ENCODE measurements at places on chromosomes 2 and 18.

DNA sequence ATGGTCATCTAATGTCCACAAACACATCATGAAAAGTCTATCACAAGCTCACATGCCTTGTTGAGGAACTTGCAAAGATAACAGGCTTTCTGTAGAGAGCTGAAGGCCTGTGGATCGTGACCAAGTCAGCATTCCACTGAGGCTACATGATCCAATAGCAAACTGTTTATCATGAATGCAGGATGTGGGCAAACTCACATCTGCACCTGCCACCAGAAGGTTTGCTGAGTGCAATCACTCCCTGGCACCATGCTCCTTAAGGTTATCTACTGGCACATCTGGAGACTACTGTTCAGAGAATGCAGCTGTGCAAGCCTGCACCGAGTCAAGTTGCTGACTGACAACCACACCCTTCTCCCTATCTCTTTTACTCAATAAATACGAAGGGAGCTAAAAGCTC lies 67.3 kb upstream of the ACAA2 start:
- DNase-seq = no peak

- DNase-seq = no peak
Measured at GRCh38 chr2:151983221-151983620, 115.6 kb downstream of the CACNB4 start.

DNA sequence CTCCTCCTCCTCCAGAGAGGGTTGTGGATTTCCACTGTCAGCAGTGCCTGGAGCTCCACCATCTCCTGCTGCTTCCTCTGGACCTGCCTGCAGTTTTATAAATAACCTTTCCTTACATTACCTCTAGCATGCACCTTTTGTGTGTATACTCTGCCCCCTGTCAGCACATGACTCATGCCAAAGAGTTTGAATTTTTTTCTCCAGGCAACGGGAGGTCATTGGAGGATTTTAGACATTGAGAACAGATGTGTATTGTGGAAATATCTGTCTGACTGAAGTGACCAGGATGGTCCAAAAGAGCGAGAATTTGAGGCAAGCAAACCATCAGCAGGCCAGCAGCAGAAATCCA lies 31.7 kb downstream of the IL37 start:
- DNase-seq = no peak

- DNase-seq = no peak
Measured at GRCh38 chr2:229666811-229667210, 47.5 kb downstream of the DNER start.

DNA sequence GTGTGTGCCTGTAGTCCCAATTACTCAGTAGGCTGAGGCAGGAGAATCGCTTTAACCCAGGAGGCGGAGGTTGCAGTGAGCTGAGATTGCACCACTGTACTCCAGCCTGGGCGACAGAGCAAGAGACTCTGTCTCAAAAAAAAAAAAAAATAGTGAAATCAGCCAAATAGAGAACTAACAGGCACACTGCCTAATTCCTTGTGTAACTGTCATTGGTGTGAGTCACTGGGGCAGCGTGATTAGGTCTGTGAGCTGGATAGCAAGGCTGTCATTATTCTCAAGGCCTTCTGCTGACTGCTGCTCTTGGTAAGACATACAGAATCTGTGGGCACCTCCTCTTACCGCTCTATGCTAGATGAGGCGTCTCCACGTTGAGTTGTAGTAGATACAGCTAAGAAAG lies 270.3 kb downstream of the NEDD4L start:
- no peak for DNase-seq

DNA sequence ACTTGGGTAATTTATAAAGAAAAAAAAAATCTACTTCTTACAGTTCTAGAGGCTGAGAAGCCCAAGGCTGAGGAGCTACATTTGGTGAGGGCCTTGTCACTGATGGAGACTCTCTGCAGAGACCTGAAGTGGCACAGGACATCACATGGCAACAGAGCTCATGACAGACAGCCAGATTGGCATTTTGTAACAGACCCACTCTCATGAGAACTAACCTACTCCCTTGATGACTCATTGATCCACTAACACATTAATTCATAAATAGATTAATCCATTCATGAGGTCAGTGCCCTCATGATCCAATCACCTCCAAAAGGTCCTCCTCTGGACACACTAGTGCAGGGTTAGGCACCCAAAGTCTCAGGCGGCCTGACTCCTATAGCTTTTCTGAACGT lies 318.4 kb downstream of the GULP1 start:
- DNase-seq = no peak

GRCh38 chr18:2983296-2983695 lies 29.6 kb downstream of the LPIN2 start:
- no peak for DNase-seq

GRCh38 chr2:9735335-9735734 lies 104.5 kb upstream of the YWHAQ start:
- DNase-seq = no peak

DNA sequence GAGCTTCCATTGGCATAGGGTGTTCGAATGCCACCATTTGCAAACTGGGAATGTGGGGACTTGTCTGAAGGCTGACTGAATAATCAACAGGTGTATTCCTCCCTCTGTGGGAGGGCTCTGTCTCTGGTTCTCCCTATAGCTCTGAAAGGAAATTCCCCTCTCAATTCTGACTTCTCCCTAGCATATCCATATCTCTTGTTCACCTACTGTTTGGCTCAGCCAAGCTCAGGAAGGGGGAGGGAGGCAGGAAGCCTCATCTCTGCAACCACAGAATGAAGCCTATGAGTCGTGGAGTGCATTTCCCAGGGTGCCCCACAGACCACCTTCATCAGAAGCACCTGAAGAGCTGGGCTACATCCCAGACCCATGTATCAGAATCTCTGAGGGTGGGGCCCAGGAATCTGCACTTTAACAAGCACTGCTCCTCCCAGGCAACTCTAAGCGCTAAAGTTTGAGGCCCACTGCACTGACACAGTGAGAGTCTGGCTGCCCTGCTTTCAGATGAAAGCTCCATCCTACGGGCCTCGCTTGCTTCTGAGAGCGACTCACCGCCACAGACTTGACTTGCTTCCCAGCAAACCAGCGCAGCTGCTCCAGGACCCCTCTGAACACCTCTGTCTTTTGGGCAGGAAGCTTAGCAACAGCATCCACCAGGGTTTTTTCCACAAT lies 32.0 kb downstream of the XDH start:
- DNase-seq = no peak

- DNase-seq = no peak
Measured at GRCh38 chr2:239467281-239467955, 66.6 kb upstream of the HDAC4 start.

- no peak for DNase-seq
Measured at GRCh38 chr2:236264256-236264655, at the start of gene ASB18. Gene ASB18, minus strand, starts transcription at chr2:236264406. Its CDS starts 61 bp downstream, at chr2:236264345.

DNA sequence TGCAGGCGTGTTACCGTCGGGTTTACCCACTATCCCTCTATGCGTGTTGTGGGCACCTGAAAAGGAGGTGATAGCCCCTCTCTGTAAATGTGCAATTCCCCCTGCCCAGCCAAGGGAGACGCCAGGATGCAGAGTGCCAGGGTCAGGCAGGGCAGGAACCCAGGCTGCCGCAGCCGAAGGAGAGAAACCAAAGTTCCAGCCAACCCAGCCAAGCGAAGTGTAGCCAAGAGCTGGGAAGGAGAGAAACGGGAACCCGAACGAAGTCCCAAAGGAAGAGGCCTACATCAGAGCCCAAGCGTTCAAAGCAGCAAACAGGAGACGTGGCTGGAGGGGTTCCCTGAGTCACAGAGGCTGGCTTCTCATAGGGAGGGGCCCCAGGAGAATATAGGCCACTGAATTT lies 24.2 kb upstream of the SPR start:
- no peak for DNase-seq

- no peak for DNase-seq
Measured at GRCh38 chr2:81942136-81942680, 1637.7 kb upstream of the LRRTM1 start.

DNA sequence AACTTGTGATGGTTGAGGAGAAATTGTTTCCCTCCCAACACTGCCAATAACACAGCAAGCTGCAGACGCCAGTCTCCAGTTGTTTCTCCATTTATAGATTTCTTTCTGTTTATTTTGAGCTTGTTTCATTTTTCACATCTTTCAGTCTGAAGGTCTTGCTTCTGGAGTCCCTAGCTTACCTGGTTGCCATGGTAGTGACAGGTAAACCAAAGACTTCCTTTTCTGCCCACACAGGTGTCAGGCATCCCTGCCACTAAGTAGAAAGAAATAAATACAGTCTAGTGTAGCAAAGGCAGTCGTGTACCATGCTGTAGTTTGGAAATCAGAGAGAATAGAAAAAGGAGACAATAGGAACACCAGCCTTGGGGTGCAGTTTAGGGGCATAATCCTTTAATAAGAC lies 82.8 kb downstream of the MARCHF4 start:
- no peak for DNase-seq

DNA sequence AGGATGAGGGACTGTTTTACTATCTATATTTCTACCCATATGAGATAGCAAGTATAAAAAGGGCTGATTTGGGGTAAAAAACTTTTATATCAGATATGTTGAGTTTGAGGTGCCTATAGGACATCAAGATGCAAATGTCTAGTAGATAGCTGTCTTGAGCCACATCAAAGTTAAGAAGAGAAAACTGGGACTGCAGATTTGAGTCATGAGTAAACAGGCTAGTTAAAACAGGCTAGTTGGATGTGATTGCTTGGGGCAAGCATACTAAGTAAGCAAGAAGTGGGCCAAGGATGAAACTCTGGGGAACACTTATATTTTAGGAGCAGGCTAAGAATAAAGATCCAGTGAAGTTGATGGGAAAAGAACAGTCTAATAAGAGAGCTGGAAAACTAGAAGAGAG lies 2.8 kb upstream of the SCRN3 start:
- DNase-seq = no peak

DNA sequence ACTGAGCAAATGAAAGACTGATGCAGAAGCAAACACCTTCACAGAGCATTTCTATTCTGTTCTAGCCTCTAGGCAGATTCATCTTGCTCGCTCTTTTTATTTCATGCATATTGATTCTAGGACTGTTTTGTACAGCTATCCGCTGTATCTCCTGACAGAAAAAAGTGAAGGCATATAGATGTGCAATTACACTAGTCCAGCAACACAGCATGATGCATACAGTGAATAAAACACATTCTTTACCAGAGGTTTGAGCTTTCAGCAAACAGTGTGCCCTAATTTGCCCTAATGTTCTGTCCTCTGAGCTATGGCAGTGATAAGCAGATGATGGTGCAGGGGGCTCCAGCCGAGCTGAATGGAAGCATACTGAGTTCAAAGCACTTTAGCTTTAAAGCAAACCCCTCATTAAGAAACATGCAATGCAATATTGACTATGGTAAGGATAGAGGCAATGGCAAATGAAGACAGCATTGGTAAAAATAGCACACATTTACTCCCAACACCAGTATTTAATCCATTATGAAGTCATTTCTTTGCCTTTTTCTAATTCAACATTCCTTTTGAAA lies 141.2 kb upstream of the RGPD4 start:
- no peak for DNase-seq

- DNase-seq = no peak
Measured at GRCh38 chr2:32963941-32964340, 17.2 kb downstream of the LTBP1 start.

DNA sequence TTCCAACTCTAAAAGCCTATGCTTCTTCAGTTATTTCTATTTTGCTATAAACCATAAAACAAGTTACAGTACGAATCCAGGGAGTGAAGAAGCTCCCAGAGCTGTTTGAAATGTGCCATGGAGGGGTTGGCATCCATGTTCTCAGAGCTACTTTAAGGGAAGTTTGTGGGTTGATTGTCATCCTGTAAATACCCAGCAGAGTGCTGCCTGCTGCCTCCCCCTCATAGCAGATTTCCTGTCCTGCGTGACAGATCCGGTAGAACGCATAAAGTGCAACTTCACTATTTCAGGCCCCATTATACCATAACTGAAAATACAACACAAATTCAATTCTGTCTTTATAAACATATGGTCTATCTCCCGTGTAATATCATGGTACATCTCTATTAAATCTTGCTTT lies 114.4 kb downstream of the CTNNA2 start:
- no peak for DNase-seq

DNA sequence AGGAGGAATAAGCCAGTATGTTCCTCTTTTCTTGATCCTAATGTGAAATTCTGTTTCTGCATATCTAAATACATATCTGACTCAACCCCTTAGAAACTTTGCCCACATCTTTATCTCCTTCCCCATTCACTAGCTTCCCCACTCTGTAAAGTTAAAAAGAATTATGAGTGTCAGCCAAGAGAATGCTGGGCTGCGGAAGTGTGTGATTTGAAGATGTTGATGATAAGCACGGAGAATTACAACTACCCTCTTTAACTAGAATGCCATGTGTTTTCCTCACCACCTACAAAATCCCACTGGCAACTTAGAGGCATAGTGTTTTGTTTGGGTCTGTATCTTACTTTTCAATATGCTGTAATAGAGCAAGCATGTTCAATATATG lies 490.4 kb upstream of the FANCL start:
- DNase-seq = no peak

DNA sequence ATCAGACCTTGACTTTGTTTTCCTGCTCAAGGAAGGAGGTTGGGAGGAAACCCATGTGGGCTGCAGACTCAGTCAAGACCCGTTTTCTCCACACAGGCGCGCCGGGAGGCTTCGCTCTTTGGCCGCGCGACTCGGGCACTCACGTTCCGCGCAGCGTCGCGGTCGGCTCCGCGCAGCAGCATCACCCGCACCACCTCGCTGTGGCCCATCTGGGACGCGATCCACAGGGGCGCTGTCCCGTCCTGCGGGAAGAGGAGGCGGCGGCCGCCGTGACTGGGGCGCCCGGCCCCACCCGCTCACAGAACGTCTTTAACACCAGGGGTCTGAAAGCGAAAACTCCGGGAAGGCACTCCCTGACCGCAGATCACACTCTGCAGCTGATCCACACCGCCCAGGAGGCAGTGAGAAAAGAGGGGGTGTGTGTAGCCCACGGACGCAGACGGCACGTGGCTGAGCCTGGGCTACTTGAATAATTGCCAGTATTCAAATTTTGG lies 33.1 kb upstream of the NPC1 start:
- DNase-seq = no peak

GRCh38 chr18:60676815-60677214 lies 304.2 kb upstream of the MC4R start:
- DNase-seq = no peak

DNA sequence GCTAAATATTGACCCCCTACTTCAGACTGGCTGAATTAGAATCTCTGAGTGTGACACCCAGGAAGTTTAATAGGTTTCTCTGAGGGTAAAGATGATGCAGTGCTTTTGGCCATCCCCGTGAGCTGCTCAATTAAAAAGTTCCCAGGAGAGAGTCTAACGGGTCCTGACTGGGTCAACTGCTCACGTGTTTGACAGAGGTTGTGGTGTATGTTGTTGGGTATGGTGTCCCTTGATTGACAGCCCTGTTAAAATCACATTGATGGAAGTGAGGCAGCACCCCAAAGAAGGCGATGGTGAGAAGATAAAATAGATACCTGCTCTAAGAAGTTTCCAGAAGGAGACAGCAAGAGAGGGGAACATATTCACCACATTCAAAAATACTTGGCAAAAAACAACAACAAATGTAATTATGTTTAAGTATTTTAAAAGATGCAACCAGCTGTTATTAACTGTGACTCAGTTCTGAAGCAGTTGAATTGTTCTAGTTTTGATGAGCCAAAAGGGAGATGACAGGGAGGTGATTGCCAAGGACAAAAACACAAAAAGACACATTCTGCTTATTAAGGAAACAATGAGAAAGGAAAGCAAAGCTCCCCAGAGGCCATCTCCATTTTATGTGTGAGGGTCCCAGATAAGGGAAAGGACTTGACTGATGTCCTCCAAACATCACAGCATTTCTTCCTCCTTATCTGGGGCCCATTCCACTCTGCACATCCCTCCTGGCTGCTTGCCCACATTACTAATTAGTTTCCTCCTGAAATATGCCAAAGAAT lies 11.5 kb upstream of the GMCL1 start:
- DNase-seq = no peak

Data from stimulated activated CD4-positive, alpha-beta T cell treated with anti-CD3 and anti-CD28 coated beads, Interleukin-1b, Interleukin-23, amount 100 ng/mL, for 24 hours (primary cell).